ENCODE measurements at places on chromosomes 7 and 10.

GRCh38 chr7:131011976-131012375, 278.0 kb upstream of the KLF14 start:
- peak; percentile 88 for DNase-seq

DNA sequence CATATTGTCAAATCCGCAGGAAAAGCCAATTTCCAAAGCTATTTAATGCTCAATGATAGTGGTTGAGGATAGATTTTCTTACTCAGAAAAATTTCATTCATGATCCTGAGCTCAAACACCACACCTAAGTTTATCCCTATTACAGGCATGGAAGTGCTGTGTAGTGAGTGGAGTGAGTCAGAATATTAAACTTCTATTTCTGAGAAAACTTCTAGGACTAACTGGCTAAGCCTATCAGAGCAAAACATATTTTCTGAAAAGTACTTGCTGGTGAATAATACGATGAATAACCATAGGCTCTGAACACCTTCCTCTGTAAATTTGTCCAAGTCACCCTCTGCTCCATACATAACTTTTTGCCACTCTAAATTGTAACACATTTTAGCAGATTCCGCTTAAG, 221.5 kb downstream of the SUGCT start:
- DNase-seq = no peak

DNA sequence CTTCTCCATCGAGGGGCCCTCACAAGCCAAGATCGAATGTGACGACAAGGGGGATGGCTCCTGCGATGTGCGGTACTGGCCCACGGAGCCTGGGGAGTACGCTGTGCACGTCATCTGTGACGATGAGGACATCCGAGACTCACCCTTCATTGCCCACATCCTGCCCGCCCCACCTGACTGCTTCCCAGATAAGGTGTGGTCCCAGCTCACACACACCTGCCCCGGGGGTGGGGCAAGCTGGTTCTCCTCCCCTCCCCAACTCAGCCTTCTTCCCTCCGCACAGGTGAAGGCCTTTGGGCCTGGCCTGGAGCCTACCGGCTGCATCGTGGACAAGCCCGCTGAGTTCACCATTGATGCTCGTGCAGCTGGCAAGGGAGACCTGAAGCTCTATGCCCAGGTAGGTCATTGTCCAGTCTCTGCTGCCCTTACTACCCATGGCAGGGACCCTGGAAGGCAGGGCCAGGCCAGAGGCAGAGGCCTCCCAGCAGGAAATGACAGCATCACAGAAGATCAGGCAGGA, 11.0 kb downstream of the FLNC start:
- no peak for DNase-seq

DNA sequence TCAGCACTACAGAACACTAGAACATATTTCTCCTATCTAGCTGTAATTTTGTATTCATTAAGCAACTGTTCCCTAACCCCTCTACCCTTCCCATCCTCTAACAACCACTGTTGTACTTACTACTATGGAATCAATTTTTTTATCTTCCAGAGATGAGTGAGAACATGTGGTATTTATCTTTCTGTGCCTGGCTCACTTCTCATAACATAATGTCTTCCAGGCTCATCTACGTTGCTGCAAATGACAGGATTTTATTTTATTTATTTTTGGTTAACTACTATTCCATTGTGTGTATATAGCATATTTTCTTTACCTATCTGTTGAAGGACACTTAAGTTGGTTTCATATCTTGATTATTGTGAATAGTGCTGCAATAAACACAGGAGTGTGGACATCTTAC, 200.9 kb upstream of the CHRM2 start:
- no peak for DNase-seq

- DNase-seq = no peak
Observed at GRCh38 chr10:44958196-44958897, 1.3 kb upstream of the RASSF4 start.

DNA sequence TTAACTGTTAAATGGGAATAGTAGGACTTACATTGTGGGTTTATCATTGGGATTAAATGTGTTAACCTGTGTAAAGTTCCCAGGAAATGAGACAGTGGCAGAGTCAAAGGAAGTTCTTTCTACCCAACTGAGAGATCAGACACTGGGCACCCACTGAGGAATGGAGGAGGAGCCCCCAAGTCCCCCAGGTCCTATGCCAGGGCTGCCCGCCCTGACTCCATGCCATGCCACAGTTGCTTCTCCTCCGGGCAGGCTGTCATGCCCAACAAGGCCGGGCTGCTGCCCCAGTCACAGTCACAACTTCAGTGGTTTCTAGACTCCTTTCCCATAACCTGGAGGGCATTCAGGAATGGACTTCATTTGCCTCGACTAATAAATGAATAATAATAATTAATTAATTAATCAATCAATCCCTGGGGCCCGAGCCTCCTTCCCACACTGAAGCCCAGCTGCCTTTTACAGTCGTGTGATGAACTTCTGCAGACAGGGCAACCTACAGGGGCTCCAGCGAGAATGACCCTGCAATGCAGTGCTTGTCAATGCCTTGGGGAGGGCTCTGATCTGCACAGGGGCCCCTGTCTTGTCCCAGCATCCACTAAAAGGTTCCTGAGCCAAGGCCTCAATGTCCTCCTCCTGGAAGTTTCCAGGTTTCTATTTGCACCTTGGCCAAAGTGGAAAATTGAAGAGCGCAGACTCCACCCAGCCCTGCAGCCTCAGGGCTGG, 32.4 kb downstream of the DRGX start:
- no peak for DNase-seq

DNA sequence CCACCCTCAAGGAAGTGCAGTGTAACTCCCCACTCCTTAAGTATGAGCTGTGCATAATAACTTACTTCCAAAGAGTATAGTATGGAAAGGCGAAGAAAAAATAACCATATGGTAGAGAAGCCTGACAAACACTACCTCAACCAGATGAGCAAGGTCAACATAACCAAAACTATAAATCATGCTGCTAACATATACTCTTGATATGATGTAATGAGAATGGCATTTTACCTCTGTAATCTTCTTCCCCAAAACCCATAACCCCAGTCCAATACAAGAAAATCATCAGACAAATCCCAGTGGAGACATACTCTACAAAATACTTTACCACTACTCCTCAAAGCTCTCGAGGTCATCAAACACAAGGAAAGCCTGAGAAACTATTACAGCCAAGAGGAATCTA, 15.8 kb downstream of the OSBPL3 start:
- no peak for DNase-seq

GRCh38 chr7:124322561-124322960, 289.7 kb upstream of the TMEM229A start:
- DNase-seq = no peak

GRCh38 chr7:7970531-7971307, 2.1 kb downstream of the GLCCI1 start:
- DNase-seq = peak; percentile 35

DNA sequence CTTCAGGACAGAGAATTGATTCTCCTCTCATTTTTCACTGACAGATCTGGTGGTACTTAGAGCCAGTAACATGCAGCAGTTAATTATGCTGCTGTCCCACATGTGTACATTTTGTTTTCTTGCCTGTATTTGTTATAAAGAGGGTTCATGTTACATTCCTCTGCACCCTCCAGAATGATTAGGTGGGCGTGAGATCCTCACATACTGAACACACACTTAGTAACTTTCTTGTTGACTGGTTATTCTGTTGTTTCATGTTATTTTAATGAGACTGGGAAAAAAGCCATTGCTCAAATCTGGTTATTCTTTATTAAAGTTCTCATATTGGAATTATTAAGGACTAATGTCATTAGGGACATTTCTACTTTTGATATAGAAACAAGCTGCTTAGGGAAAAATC, 409.1 kb downstream of the SDK1 start:
- no peak for DNase-seq
